Stimulated activated CD8-positive, alpha-beta memory T cell treated with anti-CD3 and anti-CD28 coated beads, Interleukin-15, amount 100 ng/mL, for 1 hour (primary cell): ENCODE measurements at places on chromosomes 1 and 21.

GRCh38 chr1:186983327-186983726, 154.6 kb downstream of the PLA2G4A start:
- DNase-seq, result no peak

- DNase-seq, result no peak
These were observed 38.1 kb downstream of the SLC44A3 start for GRCh38 chr1:94858276-94858675.

GRCh38 chr21:32702702-32703101, 25.1 kb downstream of the SYNJ1 start:
- DNase-seq, result no peak

GRCh38 chr1:102879439-102879993, 228.8 kb downstream of the COL11A1 start:
- DNase-seq, result no peak

GRCh38 chr1:87104140-87104539, 189.7 kb downstream of the HS2ST1 start:
- DNase-seq, result no peak

DNA sequence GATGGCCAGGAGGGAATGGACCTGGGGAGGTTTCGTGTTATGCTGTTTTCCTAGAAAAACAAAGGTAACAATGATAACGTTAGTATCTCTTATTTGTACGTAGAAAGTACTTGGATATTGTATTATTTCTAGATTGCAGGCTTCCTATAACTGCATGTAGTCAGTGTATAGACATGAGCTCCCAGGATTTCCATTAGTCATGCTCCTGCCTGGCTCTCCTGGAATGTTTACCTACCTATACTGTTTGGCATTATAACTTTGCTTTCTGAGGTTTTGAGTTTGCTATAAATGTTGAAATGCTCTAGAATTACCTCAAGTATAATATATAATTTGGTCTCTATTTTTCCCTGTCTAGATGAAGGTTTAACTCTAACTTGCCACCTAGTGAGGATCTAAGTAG, 66.1 kb downstream of the TTC3 start:
- DNase-seq, result no peak

DNA sequence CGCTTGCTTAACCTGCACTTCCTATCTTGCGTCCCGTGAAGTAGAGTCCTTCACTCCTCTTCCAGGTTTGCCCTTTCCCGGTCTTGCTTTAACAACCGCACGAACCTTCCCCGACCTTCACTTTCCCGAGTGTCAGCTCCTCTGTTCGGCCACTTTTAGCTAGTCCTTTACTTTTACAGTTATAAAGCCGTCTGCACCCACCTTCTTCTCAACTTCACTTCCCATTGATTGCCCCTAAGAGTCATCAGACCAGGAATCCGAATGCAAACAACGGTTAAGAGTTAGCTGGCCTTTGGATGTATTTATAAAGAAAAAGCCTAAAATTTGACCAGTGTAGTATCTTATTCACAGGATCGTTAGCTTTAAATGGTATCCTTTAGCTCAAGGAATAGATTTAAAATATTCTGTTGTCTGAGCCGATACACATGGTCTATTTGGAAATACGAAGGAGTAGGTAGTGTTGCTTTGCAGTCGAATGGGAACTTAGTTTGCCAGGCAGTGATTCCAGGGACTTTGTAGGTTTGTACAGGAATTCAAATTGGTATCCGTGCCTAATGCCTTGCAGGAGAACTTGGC, 1.4 kb downstream of the PPP2R5A start:
- DNase-seq, result no peak

GRCh38 chr1:12195416-12195815, 28.6 kb downstream of the TNFRSF1B start:
- no peak for DNase-seq

- DNase-seq, result no peak
These were observed 1598.9 kb downstream of the PLA2G4A start for GRCh38 chr1:188427642-188428041.

- no peak for DNase-seq
These were observed 48.5 kb upstream of the FBXO28 start for GRCh38 chr1:224065455-224065854.

DNA sequence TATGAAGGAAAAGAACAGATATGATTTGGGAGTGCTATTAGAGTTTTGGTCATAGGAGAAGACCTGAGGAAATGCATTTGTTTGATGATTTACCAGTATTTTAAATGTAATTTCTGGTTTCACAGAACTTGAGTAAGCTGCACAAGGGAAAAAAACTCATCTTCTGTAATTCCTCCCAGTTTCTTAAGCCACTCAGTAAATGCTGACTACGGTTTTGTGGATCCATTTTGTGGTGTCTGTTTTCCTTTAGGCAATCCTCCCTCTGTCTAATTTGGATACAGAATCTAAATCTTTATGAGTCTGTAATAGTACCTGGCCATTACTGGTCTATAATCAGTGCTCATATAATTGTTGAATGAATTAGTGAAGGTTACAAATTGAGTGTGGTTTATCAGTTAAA, 72.0 kb downstream of the OLFML2B start:
- no peak for DNase-seq

GRCh38 chr1:1597275-1597930, 2.5 kb downstream of the FNDC10 start:
- DNase-seq, result no peak

GRCh38 chr1:15616373-15617172, 685 bp upstream of the DDI2 start:
- DNase-seq, result no peak

DNA sequence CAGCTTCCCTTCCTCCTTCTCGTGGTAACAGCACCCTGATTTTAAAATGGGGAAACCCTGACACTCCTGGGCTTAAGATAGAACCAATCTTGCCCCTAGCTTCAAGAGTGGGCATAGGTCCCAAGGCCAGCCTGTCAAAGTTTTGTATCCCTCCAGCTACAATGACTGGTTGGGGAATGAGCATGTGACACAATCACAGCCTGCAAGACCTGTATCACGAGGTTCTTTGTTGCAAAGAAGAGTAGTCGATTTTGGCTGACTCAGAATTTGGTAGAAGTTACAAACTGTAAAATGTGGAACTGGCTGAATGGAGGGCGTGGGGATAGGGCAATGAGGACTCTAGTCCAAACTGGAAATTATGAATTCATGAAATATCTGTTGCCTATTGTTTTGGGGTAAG, 18.7 kb downstream of the CTSK start:
- DNase-seq, result no peak

GRCh38 chr1:8925406-8925805, 20.3 kb upstream of the CA6 start:
- no peak for DNase-seq

DNA sequence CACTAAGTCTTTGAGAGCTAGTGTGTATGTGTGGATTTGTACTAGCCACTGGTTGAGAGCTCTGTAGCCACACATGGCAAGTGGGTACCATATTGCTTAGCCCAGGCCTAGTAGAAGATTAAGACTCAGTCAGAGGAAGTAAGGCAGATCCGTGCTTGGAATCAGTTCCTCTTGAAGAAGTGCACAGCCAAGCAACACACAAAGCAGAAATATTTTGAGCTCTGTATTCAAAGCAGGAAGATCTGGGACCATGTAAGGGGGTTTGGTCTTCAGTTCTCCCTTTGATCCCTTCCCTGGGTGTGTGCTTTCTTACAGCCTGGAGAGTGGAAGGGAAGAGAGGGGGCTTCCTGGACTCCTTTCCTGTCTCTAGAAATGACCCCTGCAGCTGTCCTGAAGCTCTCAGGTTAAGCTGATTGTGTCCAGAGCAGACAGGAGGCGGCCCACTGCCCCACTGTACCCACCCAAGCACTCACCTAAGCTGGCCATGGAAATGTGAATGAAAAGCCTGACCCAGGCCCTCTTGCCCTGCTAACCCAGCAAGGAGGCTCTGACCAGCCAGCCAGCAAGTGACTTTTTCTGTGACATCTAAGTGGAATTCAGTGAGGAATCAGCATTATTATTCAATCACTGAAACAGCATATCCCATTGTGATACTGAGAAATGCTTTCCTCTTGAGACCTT, 3.6 kb downstream of the ETS2 start:
- DNase-seq, result no peak

DNA sequence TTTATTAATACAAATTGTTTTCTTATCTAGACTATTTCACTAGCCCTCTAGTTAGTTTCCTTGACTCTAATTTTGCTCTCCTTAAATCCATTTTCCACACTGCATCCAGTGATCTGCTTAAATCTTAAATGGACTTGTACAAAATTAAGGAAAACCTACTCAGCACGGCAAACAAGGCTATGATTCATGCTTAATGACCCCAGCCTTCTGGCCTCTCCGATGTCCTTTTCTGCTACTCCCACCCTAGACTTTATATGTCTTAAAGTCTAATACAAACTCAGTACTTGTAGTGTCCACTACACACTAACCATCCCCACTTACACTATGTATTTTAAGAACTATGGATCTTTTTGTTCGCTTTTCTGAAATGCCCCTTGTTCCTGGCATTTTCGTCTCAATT, 2.2 kb downstream of the TMED5 start:
- DNase-seq, result no peak

DNA sequence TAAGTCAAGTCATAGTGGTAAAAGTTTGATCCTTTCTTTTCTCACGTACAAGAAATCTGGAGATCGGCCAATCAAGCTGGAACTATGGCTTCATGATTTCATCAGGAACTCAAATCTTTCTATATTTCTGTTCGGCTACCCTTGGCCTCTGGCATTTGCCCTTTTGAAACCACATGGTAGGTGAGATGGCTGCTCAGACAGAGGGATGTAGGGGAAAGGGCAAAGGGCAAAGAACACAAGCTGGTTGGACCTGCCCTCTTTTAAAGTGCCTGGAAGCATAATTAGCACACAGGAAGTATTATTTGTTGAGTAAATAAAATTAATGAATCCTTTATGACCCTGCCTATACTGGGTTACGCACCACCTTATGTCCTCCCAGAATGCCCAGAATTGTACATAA, 11.5 kb upstream of the RGS1 start:
- DNase-seq, result no peak

DNA sequence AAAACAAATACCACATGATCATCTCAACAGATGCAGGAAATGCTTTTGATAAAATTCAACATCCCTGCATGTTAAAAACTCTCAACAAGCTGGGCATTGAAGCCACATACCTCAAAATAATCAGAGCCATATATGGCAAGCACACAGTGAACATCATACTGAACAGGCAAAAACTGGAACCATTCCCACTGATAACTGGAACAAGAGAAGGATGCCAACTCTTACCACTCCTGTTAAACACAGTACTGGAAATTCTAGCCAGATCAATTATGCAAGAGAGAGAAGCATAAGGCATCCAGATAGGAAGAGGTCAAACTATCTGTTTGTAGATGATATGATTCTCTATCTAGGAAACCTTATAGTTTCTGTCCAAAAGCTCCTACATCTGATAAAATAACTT, 91.6 kb downstream of the DNAH14 start:
- DNase-seq, result no peak

- DNase-seq, result no peak
These were observed 4.9 kb upstream of the EPS15 start for GRCh38 chr1:51523931-51524330.

- DNase-seq, result no peak
These were observed 24.6 kb downstream of the PRMT6 start for GRCh38 chr1:107081102-107081501.

DNA sequence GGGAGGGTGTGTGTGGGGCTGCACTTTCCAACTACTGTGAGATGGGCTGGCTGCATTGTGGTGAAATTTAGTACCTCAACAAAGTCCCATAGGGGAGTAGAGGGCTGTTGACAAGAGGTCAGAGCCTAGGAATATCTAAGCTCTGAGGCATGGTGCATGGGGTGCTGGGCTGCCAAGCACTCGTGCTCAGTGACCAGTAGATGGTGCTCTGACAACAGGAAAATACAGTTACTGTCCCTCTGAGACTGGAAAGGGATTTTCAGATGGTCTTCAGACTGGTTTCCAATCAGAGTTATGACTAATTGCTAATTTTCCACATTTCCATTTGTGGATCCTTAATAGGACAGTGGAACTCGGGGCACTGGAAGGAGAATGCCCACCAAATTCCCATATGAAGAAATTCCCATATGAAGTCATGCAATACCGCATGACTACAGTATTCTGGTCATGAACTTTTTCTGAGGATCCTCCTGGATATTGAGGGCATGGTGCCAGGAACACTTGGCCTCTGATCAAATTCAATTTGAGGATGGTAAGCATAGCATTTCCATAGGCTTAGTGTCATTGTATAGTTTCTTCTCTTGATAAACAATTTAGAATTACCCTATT, 4.1 kb upstream of the CACNA1E start:
- DNase-seq, result no peak

DNA sequence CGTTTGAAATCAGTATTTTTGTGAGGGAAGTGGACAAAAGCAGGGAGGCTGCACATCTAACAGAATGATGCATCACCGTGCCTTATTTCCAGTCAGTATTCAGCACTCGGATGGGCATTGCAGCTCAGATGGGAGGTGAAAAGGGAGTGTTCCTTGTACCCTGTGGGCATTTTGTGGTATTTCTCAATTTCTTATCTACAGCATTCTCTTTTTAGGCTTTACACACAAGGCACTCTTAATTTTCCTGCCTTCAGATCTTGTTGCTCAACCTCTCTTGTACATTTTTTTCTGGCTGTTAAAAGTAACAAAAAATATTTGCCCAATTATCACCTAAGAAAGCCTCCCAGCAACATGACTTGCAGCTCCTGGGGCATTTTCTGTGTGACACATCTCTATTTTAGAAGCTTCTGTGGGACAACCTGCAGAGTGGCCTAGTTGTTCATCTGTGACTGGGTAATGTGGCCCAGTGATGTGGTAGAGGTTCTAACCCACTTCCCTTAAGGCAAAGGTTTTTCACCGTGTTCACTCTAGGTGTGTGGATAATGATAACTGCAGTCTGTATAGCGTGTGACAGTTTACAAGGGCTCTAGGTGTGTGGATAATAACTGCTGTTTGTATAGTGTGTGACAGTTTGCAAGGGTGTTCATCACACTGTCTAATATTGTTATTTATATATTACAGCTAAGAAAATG, 257.2 kb downstream of the PTGER3 start:
- no peak for DNase-seq

- DNase-seq, result no peak
These were observed 62.4 kb downstream of the HIVEP3 start for GRCh38 chr1:41856151-41856943.

DNA sequence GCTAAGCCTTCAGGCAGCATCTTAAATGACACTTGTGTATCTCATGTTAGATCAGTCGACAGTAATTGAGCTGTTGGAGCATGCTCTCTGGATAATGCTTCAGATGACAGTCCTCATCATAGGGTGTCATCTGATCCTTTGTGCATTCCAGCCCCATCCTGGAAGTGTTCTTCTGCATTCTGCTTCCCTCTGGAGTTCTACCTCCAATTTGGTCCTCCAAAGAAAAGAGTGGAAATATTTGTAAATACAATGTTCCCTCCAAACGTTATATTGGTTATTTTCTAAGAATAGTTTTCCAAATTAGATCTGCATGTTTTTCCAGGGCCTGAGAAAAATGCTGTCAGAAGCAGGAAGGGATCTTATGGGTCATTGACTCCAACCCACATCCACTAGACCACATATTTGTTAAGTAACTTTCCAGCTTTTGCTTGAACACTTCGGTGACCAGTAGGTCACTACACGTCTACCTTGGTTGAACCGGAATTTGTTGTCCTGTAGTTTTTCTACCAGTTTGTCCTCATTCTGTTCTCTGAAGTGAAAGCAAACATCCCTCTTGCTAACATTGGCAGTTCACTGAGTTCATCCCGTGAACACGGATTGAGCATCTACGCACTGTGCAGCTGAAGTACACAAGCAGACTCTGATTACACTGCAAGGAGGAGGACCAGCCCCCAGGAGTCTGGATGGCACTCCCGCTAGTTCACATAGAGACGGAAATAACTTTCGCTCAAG, 136.0 kb downstream of the TLR5 start:
- no peak for DNase-seq
